Cerebellar nuclear complex (tissue), 1 donor: ENCODE measurements at places on chromosomes 3 and 15.

GRCh38 chr3:8441969-8442559, 59.6 kb upstream of the LMCD1 start:
- no peak for DNase-seq

GRCh38 chr3:184155644-184156521, 706 bp downstream of the DVL3 start:
- DNase-seq = no peak

DNA sequence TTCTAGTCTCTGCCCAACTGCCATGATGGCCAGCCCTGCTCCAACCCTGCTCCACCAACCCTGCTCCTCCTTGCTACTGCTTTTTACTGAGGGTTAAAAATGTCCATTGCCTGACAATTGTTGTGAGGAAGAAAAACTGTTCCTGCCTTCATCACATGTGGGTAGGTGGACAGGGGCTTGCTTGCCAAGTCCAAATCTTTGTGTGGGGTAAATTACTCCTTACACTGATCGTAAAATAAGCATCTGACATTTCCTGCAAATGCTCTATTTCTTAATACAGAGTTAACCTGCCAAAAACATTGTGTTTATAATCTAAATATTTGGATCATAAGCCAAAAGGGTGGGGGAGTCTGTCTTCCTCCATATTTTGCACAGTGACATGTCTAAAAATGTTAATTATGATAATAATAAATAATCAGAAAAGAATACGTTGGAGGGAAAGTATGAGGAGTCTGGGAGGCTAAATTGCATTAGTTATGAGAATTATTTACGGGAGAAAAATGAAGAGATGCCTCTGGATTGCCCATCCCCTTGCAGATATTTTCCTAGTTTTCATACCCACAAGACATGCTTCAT, 242.5 kb upstream of the TBL1XR1 start:
- DNase-seq = no peak

GRCh38 chr3:180142041-180142440, 105.3 kb upstream of the PEX5L start:
- DNase-seq = no peak

DNA sequence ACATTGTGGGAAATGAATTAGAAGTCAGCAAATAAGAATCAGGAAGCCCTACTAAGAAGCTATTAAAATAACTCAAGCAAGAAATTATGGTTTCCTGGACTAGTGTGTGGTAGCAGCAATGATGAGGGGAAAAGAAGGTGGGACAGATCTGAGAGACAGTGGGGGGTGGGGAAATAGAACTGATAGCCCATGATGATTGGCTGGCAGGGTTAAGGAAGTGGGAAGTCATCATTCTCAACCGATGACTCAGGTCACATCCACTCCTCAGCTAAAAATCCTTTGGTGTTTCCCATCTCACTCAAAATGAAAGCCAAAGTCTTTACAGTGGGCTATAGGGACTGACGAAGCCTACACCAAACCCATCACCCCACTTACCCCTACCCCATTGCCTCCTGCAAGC, 153.9 kb upstream of the ARHGEF26 start:
- no peak for DNase-seq

GRCh38 chr3:46462511-46462910, 2.2 kb downstream of the LTF start:
- DNase-seq = no peak

DNA sequence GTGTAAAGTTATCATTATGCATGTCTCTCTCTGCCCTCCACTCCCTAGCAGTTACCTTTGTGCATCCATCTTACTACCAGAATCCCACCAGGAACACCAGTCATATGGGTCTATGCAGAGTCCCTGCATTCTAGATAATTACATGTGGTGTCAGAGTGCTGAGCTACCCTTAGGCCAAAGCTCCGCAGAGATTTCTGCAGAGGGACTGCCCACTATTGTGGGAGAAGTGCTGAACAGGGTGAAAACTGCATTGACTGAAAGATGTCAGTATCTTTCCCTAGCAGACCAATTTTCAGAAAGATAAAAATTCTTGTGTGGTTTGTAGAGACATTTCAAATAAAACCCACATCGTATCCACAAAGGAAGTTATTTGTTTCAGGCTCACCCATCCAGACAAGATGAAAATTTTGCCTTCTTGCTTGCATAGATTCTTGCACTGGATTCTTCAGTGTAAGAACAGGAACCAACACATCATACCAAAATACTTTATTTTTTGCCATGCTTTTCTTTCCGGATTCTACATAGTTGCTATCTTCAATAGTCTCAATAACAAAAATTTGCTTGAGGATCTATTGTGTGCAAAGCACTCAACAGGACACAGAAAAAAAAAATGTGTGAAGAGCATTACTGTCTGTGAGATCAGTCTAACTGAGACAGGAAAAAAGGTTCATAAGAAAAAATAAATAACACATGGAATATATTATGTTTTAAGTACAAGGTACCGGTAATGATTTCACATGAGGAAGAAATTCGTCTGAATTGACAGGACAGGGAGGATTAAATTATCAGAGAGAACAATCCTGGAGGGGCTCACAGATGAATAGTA, 32.0 kb upstream of the CCDC80 start:
- DNase-seq = no peak

DNA sequence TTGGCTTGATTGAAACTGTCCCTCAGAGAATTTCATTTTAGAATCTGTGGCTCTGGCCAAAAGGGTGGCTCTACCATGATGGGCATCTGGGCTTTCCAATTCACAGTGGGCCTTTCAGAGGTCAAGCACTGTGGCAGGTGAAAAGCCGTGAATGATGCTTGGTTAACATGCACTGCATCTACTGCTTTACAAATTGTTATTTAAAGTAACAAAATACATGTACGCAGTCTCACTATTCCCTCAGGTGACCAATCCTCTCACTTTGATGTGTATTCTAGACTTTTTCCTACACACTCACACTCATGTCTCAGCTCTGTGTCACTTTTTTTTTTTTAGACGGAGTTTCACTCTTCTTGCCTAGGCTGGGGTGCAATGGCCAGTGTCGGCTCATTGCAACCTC, 70.5 kb downstream of the MGLL start:
- DNase-seq = no peak

DNA sequence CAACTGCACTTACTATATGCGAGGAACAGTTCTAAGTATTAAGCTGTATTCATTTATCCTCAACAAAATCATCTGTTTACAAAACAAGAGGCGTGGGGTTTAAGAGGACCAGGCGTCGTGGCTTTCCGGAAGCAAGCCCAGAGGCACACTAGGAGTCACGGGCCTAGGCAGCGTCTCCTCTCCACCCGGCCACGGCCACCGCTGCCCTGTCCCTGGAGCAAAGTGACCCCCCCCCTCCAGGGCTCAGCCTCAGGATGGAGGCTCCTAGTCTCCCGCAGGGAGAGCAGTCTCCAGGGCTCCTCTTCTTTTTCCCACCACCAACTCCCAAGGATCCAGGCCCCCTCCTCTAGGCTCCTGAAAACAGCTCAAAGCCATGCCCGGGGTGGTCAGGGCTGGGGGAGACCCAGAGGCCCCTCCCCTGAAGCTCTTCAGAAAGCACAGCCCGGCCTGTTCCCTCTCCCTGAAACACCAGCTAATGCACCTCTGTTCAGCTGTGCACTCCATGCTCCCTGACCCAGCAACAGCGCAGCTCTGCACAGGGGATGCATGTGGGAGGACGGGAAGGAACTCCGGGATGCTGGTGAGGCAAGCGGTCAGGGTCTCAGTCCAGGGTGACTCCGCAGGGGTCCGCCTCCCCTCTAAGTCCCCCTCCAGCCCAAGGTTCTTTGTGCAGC, 16.8 kb downstream of the TNK2 start:
- no peak for DNase-seq

DNA sequence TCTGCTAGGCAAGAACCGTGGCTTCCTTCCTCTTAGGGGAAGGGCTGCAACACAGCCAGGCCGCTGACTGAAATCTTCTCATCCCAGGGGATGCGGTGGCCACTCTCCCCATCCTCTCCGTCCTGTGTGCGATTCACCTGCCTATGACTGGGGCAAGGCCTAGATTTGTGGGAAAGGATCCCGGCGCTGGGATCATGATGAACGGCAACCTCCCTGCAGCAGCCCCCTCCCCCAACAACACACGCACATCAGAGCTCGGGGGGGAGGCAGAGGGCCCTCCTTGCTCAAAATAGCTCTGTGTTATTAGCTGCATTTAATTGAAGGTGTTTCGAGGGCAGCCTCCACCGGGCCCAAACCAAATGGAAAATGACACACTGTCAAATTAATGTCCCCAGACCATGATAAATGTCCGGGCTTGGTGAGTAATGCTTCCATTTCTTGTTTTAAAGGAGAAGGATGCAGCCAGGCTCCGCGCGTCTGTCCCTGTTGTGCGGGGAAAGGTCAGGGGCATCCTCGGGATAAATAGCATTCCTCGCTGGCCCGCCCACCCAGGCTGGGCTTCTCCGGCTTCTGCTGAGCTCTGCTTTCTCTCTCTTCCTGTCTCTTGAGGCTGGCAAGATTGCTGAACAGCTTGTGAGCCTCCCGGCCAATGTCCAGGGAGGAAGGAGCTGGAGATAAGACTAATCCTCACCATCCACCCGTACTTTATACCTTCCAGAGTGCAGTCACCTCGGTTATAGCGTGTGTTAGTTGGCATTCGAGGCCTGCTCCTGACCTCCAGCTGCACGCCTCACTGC, 56.4 kb upstream of the TLE3 start:
- no peak for DNase-seq

GRCh38 chr3:31197941-31198340, 303.5 kb upstream of the GADL1 start:
- DNase-seq = no peak

DNA sequence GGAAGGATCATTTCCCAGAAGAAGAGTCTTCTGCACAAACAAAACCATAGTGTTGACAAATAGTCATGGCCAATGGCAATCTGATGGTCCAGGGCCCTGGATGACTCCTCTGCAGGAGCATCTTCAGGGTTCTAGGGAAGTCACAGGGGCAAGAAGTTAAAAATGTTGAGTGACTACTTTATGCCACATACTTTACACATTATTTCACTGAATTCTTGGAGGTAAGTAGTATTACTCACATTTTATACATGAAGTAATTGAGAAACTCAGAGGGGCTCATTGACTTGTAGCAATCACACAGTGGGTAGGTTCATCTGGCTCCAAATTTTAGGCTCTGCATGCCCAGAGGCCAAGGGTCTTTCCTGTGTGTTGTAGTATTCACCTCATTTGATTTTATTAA, 430.2 kb upstream of the MCTP2 start:
- DNase-seq = no peak

- DNase-seq = no peak
These were observed 67.1 kb upstream of the MCTP2 start for GRCh38 chr15:94164202-94164807.

DNA sequence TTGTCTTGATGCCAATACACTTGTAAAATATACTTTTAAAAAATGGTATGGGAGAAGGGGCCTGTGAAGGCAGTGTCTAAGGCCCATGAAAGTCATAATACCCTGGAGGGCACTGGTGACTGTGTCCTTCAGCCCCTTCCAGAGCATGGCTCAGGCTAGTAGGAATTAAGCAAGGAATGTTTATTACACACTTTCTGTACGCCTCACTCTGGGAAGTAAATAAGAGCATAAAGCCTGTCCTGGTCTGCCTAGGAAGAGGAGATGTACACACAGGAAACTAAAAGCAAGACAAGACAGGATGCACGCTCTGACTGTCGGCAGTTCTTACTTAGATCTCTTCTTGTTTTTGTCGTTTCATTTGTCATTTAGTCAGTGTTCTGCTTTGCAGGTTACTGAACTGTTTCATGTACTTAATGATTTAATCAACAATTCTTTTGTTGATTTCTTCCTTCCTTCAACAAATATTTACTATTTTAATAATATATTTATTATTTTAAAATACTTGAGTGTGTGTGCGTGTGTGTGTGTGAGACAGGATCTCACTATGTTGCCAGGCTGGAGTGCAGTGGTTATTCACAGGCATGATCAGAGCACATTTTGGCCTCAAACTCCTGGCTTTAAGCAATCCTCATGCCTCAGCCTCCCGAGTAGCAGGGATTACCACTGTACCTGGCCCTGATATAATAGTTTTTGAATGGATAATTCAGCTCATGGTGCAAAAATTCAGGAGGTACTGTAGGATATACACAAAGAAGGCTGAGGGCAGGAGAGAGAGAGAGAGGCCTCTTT, 9.0 kb upstream of the SMAD6 start:
- no peak for DNase-seq

DNA sequence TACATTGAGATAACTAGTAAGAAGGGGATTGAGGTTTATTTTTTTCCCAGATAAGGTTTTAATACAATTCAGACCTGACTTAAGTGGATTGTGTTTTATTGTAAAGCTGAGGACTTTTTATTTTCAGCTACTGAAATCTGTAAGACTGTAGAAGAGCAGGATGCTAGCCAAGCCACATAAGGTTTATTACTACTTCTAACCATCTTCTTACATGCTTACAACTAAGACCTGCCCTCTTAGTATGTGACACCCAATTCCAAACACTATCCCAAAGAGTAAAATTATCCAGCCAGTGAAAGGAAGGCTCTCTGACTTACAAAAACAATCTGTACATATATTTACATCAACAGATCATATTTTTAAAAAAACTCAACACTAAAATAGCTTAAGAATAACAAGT, 564.5 kb upstream of the NAALADL2 start:
- DNase-seq = no peak

DNA sequence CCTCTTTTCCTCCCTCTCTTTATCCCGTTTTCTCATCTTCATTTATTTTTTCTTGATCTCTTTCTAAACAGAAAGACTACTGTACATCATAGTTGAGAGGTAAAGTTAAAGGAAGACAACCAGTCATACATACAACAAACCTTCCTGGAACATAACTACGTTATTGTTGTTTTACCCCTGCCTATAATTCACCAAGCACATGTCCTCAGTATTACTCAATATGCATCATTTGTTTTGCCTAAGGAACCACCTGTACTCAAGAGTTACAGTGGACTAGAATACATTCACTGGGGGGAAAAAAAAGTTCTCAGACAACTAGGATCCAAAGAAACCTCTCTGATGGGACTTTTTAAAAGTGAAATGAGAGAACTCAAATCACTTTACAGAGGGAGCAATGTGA, 344.7 kb upstream of the RBMS3 start:
- DNase-seq = no peak

DNA sequence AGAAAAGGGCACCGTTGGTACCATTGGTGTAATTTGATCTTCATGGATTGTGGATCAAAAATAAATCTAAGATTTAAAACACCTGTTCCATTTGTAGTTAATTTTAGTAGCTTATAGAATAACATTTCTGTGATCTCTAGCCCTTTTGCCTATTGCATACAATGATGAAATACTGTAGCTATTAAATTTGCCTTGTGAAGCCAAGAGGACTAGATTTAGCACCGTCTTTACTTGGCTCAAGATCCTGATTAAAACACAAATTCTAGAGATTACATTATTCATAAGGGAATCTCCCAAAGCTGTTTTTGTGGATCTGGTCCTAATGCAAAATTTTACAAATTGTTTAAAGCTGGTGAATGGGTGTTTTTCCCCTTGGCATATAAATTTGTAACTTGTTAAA, 8.2 kb downstream of the TBC1D23 start:
- no peak for DNase-seq

DNA sequence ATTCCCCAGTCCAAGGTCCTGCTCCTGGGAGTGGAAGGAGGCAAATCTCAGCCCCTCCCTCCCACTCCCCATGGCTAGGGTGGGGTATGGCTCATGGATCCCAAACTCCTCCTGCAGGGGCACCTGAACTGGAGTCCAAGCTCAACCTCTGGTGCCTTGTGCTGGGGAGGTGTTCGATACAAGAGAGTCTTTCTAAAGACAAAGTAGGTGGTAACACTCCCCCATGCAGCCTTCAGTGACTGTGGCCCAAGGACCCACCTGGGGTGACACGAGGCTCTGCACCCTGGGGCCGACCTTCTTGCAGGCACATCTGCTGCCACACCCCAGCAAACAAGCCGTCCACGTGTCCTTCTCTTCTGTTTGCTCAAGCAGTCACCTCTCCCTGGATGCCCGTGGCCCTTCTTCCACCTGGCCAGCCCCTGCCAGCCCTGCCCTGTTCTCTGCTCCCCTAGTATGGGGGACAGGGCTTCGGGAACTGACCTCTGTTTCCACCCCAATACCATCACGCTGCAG, 36.7 kb upstream of the SLC6A11 start:
- DNase-seq = no peak
